ENCODE measurements at places on chromosomes 5 and 9. TPM values are rescaled to one million over a fixed set of nuclear protein-coding genes. Genes with fewer than 3 reads are reported as not detected.

DNA sequence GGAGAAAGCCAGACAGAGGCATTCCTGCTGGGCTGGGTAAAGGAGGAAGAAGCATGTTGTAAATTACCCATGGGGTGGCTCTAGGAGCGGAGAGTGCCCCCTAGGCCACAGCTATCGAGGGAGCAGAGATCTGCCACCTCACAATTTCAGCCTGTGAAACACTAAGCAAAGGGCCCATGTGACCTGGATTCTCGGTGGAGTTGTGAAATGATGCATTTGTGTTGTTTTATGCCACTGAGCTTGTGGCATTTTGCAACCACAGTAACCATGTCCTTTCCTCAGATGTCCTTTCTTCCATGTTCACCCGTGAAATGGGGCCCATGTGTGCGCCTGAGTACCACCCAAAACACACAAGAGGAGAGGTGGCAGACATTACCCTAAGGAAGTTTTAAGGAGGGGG is 159.3 kb downstream of the SYK start:
- DNase-seq: no peak
- no peak overlapping the region for H3K27ac ChIP-seq
- no peaks in the 10 kb centered on the region for H3K27me3 ChIP-seq
- H3K4me1 ChIP-seq: peaks cover 10% of the 10 kb centered on the region

DNA sequence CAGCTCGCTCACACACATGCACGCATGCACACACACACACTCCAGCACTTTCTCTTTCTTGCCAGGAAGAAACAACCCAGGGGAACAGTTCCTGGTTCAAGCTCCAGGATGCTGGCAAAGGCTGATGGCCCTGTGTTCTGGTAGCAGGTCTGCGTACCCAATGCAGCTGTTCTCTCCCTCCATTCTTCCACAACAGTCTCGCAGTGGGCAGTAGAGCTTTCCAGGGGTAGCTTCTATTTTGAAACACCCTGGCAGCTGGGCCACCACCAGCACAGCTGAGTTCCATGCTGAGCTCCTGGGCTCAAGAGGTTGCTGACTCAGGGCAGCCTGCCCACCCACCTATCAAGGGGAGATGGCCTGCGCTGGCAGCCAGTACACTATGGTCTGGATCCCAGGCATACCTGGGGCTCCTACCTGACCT is 4.7 kb downstream of the VDAC1 start:
- peaks cover 6% of the 10 kb centered on the region for H3K36me3 ChIP-seq
- peaks cover 42% of the 10 kb centered on the region for H3K4me1 ChIP-seq
- no peak for DNase-seq
- H3K27ac ChIP-seq: no peak overlapping the region

- H3K4me1 ChIP-seq: no peaks in the 10 kb centered on the region
- no peak overlapping the region for H3K27ac ChIP-seq
- no peak for DNase-seq
Observed at GRCh38 chr5:64100203-64100602, 65.4 kb upstream of the RNF180 start.

DNA sequence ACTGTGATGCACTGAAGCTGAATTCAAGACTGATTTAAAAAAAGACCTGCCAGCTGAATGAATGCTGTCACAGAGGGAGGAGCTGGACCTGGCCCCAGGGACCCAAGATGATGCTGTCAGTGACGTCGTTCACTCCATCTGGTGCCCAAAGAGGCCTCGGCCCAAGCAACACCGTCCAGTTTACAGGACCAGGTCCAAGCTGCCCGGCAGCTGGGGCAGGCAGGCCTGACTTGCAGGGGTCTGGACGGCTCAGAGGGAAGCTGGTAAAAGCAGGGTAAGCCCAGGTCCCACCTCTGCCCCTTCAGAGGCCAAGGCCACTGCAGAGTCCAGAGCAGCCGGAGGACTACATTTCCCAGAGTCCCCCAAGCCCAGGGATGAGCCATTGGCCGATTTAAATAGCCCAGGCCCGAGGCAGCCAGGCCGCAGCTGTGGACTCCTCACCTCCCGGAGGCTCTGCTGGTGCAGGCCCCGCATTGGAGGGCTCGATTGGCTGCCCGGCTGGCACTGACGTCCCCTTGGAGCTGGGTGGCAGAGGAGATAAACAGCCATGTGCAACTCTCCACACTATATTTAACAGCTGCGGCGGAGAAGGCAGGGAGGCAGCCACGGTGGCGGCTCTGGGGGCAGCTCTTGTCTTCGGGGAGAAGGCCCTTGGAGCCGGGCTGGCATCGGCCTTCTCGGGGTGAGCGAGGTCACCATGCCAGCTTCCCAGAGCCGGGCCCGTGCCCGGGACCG is at the start of gene PLPP7:
TSS of gene PLPP7 (plus strand) at position 423 of the 735 bp plus-strand sequence. CDS start at position 698, 275 bp downstream.
- peak within 1 kb of the TSS; percentile 23 for H3K27ac ChIP-seq
- DNase-seq: no peak
- peak within 1 kb of the TSS; percentile 36 for H3K4me3 ChIP-seq
- peaks cover 9% of the 10 kb centered on the region for H3K4me1 ChIP-seq
- no peaks in the 10 kb centered on the region for H3K27me3 ChIP-seq

RNF208 gene
- 1.4 TPM for total RNA-seq

DPM2 gene
- total RNA-seq: 45.9 TPM

GRCh38 chr5:44774279-44774880 is 34.4 kb upstream of the MRPS30 start:
- DNase-seq: peak; percentile 22
- H3K4me3 ChIP-seq: no peak overlapping the region
- H3K27me3 ChIP-seq: no peaks in the 10 kb centered on the region
- H3K36me3 ChIP-seq: no peaks in the 10 kb centered on the region
- H3K4me1 ChIP-seq: no peaks in the 10 kb centered on the region
- no peak overlapping the region for H3K27ac ChIP-seq

- H3K36me3 ChIP-seq: no peaks in the 10 kb centered on the region
- H3K4me1 ChIP-seq: no peaks in the 10 kb centered on the region
- no peak overlapping the region for H3K27ac ChIP-seq
- H3K4me3 ChIP-seq: no peak overlapping the region
Observed at GRCh38 chr5:146607659-146608332, 91.8 kb upstream of the GPR151 start.

TSLP gene
- not detected for total RNA-seq

- H3K27me3 ChIP-seq: peaks cover 57% of the 10 kb centered on the region
- H3K4me1 ChIP-seq: peaks cover 38% of the 10 kb centered on the region
- H3K4me3 ChIP-seq: peak within 1 kb of the TSS; percentile 38
- no peak within 1 kb of the TSS for H3K27ac ChIP-seq
- no peaks in the 10 kb centered on the region for H3K36me3 ChIP-seq
- DNase-seq: peak; percentile 28
Observed at GRCh38 chr5:107670932-107671741, at the start of gene EFNA5. Gene EFNA5 (minus strand): TSS chr5:107670937.

DNA sequence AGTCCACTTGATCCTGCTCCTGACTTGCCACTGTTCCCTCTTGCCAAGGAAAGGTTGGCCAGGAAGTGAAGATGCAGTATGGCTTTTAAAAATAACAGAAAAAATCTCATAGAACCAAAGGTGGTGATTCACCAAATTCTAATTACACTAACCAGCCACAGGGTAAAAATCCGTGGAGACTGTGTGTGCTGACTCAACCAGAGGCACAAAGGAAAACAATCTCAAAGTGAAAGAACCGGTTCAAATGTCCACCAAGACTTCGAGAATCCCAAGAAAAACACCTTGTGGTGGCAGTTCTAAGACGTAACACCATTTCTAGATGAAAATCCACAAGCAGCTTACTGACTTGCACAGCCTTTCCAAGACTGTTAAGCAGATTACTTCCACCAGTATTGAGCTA is 279.1 kb downstream of the TLE1 start:
- no peak for DNase-seq
- H3K27me3 ChIP-seq: no peaks in the 10 kb centered on the region
- H3K4me3 ChIP-seq: no peak overlapping the region
- no peak overlapping the region for H3K27ac ChIP-seq
- H3K36me3 ChIP-seq: no peaks in the 10 kb centered on the region

NPM1 gene
- 920 TPM for total RNA-seq

GRCh38 chr9:79006546-79006945 is 565.2 kb upstream of the TLE4 start:
- H3K27me3 ChIP-seq: no peaks in the 10 kb centered on the region
- H3K4me1 ChIP-seq: no peaks in the 10 kb centered on the region
- no peak overlapping the region for H3K4me3 ChIP-seq
- H3K27ac ChIP-seq: no peak overlapping the region

ELL2 gene
- total RNA-seq: 31.6 TPM

- H3K4me3 ChIP-seq: no peak overlapping the region
- H3K4me1 ChIP-seq: peaks cover 37% of the 10 kb centered on the region
- peaks cover 7% of the 10 kb centered on the region for H3K36me3 ChIP-seq
- no peaks in the 10 kb centered on the region for H3K27me3 ChIP-seq
- peak; percentile 26 for DNase-seq
Observed at GRCh38 chr5:141597394-141597793, 21.4 kb downstream of the DIAPH1 start.

- H3K27ac ChIP-seq: no peak overlapping the region
- no peak for DNase-seq
- H3K36me3 ChIP-seq: no peaks in the 10 kb centered on the region
- H3K4me3 ChIP-seq: no peak overlapping the region
Observed at GRCh38 chr9:23741351-23741750, 84.7 kb downstream of the ELAVL2 start.

Measured in B cell (primary cell).